ENCODE measurements at places on chromosomes 7 and 10.

DNA sequence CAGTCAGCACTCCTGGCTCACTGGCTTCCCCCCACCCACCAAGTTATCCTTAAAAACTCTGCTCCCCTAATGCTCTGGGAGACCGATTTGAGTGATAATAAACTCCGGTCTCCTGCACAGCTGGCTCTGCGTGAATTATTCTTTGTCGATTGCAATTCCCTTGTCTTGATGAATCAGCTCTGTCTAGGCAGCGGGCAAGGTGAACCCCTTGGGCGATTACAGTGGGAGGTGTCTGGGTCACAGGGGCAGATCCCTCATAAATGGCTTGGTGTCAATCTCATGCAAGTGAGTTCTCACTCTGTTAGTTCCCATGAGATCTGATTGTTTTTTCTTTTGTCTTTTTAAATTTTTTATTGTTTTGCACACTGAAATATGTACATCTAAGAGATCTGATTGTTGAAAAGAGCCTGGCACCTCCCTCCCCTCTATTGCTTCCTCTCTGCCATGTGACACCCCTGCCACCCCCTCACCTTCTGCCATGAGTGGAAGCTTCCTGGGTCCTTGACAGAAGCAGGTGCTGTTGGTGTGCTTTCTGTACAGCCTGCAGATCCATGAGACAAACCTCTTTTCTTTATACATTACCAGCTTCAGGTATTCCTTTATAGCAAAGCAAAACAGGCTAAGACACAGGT lies 20.5 kb downstream of the OTUD1 start:
- DNase-seq: no peak

GRCh38 chr7:74501298-74501697 lies 47.6 kb downstream of the GTF2IRD1 start:
- DNase-seq: no peak

GRCh38 chr7:33744293-33745075 lies 160.9 kb upstream of the BMPER start:
- DNase-seq: no peak

DNA sequence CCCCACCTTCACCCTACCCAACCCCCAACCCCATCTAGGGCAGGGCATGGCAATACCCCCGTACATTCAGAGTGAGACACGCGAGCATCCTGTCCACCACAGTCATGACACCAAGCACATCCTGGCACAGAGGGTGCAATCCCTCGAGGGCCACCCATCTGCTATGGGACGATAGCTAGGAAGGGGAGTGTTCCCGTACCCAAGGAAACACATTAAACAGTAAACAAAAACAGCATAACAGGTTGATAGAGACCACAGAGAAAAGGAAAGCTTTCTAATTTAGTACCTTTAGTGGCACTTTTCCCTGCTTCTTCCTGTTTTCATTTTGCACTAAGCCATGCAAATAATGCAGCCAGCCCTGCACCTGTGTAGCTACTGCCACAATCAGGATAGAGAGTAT lies 2.3 kb upstream of the SMKR1 start:
- no peak for DNase-seq

DNA sequence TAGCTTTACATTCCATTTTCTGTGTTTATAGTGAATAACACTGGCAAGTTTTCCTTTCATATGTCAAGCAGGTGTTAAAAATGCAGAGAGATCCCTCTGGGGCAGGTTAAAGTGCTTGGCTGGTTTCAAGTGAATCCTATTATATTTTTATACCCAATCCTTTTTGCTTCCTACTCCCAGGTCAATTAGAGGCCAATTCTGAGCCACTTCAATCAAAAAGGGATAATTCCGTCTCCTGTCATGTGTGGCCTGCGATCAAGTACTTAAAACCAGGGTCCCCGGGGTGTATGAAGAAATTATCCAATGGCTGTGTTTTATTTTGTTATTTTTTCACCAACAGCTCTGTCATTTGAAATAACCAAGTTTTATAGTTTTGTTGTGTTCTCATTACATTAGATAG lies 313.2 kb downstream of the PRPF18 start:
- no peak for DNase-seq

- DNase-seq: peak; percentile 77
Observed at GRCh38 chr10:120942806-120943413, 91.7 kb downstream of the WDR11 start.

GRCh38 chr7:107605218-107605815 lies 25.3 kb downstream of the BCAP29 start:
- no peak for DNase-seq

- DNase-seq: no peak
Observed at GRCh38 chr7:31758755-31759154, 71.7 kb downstream of the PPP1R17 start.

- no peak for DNase-seq
Observed at GRCh38 chr10:24352399-24352798, 143.5 kb downstream of the KIAA1217 start.

DNA sequence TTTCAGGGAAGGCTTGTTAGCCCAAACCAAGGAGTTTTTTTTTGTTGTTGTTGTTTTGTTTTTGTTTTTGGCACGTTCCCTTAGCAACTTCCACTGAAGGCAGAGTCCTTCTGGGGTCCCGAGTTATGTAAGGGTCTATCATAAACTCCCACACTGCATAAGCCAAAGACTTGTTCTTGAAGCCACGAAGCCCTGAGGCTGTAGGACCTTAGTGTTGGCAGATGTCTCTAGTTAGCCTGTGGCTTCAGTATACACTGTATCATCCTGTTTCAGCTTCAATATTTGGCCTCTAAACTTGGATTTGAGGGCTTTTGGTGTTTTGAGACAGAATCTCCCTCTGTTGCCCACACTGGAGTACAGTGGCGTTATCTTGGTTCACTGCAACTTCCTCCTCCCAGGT lies 13.6 kb downstream of the KPNA7 start:
- DNase-seq: no peak

DNA sequence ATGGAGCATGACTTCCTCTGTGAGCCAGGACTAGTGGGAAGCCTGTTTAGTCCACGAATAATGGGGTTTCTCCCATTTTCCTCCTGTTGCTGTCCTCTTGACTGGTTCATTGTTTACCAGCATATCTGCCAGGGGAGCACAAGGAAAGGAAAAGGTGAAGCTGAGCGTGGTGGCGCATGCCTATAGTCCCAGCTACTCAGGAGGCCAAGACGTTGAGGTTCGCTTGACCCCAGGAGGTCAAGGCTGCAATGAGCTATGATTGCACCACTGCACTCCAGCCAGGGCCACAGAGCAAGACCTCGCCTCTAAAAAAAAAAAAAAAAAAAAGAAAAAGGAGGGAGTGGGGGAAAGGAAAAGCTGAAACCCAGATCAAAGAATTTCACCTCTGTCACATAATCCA lies 5.8 kb upstream of the IL2RA start:
- no peak for DNase-seq

DNA sequence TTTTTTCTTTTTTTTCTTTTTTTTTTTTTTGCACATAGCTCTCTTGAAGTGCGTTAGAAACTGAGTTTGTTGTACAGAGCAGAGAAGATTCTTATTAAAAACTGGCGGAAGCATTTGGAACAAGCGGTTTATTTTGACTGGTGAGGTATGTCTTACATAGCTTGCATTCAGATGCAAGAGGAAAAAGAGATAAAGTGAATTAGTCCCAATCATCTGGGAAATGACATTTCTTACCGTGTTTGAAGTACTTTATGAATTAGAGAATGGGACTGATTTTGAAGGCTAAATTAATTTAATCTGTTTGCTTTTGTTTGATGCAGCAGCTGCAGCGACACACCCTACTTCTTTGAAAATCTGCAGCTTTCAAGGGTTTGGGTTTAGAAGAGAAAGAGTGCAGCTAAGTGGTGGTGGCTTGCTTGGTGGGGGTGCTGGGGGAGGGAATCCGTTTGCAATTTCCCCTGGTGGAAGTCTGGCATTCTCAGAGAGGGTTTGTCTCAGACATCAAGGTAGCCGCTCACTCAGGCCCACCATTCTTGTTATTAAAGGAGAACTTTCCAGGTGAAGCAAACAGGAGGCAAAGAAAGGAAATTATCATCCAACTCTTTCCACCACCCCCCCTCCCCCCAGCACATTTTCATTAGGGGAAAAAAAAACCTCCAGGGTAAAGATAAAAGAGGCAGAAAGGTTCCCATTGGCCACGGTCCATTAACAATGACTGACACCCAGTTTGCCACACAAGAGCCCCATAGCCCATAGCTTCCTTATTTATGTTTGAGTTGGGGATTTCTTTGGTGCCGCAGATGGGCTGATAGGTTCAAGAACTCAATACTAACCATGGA lies 231.7 kb downstream of the SKIDA1 start:
- no peak for DNase-seq

GRCh38 chr7:75993689-75994387 lies 557 bp downstream of the TMEM120A start:
- peak; percentile 30 for DNase-seq

- DNase-seq: peak; percentile 56
Observed at GRCh38 chr7:28298870-28299518, 113.3 kb upstream of the CREB5 start.

DNA sequence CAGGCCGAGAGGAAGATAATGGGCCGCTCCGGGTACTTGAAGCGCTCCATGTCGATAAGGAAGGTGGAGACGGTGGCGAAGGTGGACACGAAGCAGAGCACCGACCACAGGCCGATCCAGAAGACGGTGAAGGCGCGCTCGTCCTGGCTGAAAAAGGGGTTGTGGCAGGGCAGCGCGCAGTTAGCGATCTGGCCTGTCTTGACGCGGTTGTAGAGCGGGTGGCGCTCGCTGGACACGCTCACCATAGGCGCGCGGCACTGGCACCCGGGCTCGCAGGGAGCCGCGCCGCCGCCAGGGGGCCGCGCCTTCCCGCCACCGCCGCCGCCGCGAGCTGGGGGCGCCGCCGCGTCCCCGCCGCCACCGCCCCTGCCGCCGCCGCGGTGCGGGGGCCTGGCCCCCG lies 1.6 kb downstream of the FZD8 start:
- peak; percentile 64 for DNase-seq

DNA sequence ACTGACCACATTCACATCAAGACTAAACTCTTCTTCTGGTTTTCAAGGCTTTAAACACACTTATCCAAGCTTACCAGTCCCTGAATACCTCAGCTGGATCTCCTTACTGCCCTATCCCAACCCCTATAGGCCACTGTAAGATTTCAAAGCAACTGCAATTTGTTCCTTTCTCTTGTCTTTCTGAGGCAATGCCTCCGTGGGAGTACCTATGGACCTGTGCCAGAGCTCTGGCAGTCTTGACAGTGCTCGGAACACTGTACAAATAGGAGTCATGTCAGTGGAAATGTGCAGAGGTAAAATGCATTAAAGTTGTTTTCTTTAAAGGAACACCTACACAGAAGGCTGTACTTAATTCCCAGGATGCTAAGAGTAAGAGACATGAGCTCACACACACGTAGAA lies 124.7 kb downstream of the CNOT4 start:
- DNase-seq: no peak

DNA sequence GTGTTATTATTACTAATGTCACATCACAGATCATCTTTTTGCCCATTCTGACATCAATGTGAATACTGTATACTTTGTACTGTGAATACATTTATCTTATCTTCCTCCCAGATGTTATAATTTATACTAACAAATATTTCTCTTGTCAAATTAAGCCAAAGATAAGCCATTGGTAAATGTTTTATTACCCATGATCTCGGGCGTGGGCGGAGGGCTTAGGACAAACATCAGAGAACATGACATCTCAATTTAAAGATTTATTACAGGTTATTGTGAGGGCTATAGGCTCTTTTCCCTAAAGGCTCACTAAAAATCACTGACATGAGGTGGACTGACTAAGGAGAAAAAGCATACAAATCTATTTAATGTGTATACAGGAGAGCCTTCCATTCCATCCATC lies 58.2 kb upstream of the DGKB start:
- no peak for DNase-seq

GRCh38 chr7:33091641-33092191 lies 17.5 kb downstream of the RP9 start:
- no peak for DNase-seq

DNA sequence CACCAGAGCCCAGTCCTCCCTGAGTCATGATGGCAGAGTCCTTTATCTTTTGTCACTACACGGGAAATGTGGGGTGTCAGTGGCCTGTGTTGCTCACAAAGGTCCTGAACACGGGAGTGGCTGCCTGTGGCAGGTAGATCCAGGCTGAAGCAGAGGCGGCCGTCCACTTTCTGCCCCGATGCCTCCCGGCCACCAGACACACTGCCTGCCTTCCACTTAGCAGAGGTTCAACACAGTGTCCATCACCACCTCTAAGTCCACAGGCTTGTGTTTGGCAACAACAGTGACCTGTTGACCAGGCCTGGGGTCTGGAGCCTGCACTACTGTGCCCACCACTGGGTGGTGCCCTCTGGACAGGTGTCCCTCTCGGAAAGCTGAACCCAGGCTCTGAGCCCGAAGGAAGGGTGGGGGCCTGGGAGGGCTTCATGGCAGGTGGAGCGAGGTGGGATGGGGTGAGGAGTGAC lies 49.9 kb upstream of the CAMK2B start:
- no peak for DNase-seq

GRCh38 chr10:28842321-28842720 lies 165.0 kb downstream of the BAMBI start:
- peak; percentile 15 for DNase-seq

DNA sequence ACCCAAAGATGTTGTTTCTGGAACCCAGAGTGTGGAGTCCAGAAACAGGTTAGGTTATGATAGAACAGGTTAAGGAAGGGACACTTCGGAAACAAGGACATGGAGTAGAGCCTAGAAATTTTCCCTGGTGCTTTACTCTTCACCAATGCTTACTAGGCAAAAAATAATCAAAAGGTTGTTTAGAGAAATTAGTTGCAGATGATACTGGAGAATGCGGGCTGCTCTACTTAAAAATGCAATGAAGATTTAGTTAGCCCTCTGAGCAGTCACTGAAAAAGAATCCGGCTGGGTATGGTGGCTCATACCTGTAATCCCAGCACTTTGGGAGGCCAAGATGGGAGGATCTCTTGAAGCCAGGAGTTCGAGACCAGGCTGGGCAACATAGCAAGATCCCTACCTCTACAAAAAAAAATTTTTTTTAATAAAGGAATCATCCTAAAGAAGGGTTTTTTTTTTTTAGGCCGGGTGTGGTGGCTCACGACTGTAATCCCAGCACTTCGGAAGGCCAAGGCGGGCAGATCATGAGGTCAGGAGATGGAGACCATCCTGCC lies 3.3 kb upstream of the UBE2H start:
- DNase-seq: no peak

DNA sequence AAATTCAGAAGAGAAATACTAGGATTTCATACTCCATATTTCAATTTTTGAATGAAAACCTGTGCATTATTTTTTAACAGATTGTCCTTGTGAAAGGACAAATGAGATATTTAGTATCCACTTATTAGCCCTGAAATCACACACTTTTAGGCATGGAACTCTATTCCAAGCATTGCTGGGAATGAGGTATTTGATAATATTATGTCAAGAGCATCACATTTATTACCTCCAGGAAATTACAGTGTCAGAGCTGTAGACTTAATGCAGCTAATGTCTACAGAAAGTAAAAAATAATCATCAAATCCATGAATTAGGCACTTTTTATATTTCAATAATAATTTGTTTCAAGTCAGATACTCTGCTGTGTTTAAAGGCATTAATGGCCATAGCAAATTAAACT lies 753.8 kb downstream of the REEP3 start:
- no peak for DNase-seq

All from kidney capillary endothelial cell (primary cell).